ENCODE measurements at places on chromosomes 12 and 14. TPM values are rescaled to one million over a fixed set of nuclear protein-coding genes. Genes with fewer than 3 reads are reported as not detected.

Gene ANKRD33
- not detected for total RNA-seq

Gene B3GNT4
- 0.13 TPM for total RNA-seq

Gene POTEG
- total RNA-seq = not detected

Gene RD3L
- not detected for total RNA-seq

Gene NGB
- total RNA-seq = not detected

Gene PHLDA1
- 55.1 TPM for total RNA-seq

Gene EXOC3L4
- total RNA-seq = not detected

Gene SLC39A5
- not detected for total RNA-seq

Gene KRT73
- not detected for total RNA-seq

Gene IFI27
- total RNA-seq = 60.2 TPM

Gene DLGAP5
- total RNA-seq = not detected

Gene KCNC2
- total RNA-seq = not detected
